ENCODE measurements at places on chromosomes 3 and 15.

GRCh38 chr15:77496715-77497109 is 76.0 kb downstream of the HMG20A start:
- DNase-seq = peak; percentile 93

DNA sequence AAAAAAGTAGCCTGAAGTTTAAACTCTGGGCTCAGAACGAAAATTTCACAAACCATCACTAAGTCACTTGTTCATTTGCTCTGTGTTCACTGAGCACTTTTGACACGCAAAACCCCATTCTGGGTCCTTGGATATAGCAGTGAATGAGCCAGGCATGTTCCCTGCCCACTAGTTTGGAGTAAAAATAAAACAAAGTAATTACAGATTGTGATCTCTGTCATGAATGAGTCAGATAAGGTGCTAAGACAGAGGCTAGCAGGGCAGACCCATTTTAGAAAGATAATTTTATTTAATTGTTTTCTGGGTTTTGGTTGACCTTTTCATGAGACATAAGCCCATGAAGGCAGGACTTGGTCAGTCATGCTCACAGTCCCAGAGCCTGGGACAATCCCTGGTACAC is 84.1 kb upstream of the ARHGEF3 start:
- no peak for DNase-seq

DNA sequence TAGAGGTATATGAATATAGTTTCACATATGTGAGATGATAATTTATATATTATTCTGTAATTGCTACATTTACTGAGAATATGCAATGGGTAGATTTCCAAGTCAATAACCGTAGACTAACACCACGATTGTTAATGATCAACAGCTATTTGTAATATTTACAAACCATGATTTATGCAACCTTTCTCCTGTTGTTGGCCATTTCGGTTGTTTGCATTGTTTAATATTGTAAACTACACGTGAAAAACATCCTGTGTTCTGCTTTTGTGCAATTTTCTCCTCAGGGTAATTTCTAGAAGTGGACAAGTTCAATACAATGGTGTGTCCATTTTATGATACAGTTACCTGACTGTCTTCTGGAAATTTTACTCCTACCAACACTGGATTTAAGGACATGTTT is 29.3 kb upstream of the RAB11A start:
- DNase-seq = no peak

DNA sequence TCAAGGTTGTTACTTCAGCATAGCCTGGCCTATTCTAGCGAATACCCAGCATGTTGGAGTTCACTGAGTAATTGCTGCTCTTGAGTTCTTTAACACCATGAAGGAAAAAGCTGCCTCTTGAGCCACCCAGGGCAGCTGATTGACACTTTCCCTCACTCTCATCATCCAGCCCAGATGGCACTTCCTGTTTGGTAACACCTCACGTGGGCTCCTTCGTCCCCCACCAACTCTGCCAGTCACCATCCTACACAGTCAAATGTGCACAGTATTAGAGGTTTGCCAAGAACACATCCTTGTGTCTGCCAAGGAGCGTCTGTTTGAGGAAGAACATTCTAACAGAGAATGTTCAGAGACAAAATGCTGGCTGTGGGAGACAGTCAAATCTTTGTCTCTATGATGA is 266.3 kb downstream of the RPLP1 start:
- DNase-seq = no peak

DNA sequence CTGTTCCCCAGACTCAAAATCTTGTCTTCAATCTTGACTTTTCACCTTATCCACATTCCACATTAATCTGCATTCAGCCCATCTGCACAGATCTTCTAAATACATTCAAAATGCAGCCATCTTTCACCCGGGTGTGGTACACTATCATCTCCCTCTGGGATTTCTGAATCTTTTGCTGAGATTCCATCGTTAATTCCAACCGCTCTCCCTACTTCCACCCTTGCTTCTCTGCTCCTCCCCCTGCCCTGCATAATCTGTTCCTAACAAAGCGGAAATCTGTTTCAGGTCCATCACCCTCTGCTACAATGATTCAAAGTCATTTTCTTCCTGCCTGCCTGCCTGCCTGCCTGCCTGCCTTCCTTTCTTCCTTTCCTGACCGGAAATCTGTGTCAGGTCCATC is 7.9 kb upstream of the GOLGA8B start:
- peak; percentile 44 for DNase-seq

GRCh38 chr3:109188741-109189140 is 52.2 kb downstream of the C3orf85 start:
- no peak for DNase-seq

DNA sequence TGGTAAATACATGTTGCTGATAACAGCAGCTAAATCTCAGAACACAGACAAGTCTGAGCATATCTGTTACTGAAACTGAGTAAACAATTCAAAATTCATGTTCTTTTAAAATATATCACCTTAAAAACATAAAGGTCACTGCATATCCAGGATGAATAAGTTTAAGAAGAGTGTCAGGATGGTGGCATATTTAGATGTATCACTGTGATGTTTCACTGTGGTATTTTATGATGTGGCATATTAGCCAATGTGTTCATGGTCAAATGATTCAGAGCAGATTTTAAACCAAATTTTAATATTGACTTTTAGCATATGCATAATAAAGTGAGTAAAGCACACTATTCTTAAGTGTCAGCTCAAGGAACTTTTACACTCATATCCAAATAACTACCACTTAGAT is 346.4 kb upstream of the DPPA4 start:
- no peak for DNase-seq

DNA sequence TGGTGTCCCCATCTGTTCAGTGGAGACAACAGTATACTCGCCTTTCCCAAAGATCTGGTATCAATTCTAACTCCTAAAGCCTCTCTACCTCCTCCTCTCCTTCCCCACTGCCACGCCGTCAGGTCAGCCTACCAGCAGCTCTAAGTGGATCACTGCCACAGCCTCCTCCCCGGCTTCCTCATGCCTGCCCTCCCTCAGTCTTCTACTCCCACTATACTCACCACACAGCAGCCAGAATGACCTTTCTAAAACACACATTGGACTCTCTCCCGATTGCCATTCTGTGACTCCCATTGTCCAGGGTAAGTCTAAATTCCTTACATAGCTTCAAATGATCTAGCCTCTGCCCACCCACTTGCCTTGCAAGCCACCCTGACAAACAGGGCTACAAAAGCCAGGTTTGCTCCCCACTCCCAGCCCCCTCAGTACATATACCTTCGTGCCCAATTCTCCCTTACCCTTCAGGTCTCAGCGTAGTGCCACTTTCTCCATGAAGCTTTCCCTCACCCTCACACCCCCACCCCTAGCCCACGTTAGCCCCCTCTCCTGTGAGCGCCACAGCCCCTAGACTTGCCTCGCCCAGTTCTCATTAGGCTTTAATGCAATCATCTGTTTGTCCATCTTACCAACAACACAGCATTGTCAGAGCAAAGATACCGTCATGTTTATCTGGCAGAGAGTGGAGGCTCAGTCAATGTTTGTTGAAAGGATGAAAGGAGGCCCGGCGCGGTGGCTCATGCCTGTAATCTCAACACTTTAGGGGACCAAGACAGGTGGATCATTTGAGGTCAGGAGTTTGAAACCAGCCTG is 9.5 kb upstream of the SEMA7A start:
- no peak for DNase-seq

GRCh38 chr3:134291319-134292254 is 40.9 kb upstream of the RYK start:
- DNase-seq = no peak

GRCh38 chr3:99601515-99601914 is 36.9 kb upstream of the COL8A1 start:
- DNase-seq = no peak

DNA sequence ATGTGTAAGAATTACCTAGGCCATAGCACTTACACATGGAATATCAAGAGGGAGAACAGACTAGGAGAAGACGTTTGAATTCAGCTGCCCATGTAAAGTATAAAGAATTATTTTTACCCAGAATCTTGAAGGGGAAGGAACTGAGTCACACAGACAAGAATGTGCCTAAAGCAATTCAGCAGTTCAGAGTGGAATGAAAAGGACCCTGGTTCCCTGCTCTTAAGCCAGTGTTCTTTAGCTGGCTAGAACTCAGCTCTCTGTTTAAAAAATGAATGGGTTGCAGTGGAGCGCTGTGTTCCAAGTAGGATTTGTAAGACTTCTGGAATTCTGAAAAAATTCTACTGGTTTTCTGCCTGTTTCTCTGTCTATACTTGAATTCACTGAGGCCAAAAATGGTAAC is 440.2 kb downstream of the LPP start:
- no peak for DNase-seq

- no peak for DNase-seq
Observed at GRCh38 chr15:28942046-28942445, 56.3 kb downstream of the APBA2 start.

GRCh38 chr3:127629467-127630403 is 750 bp downstream of the PODXL2 start:
- peak; percentile 6 for DNase-seq

DNA sequence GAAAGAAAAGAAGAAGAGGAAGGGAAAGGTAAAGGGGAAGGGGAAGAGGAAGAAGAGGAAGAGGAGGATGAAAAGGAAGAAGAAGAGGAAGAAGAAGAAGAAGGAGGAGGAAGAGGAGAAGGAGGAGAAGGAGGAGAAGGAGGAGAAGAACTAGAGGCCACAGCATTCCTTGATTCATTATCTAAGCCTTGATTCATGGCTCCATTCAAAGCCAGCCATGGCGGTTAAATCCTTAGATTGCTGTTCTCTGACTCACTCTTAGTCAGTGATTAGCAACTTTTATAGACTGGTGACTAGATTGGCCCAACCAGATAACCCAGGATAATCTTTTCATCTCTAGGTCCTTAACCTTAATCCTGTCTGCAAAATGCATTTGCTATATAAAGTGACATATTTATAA is 47.6 kb downstream of the OSTN start:
- DNase-seq = no peak

All from HAP-1 (cell line).